ENCODE measurements at places on chromosomes 2 and 18. TPM values are rescaled to one million over a fixed set of nuclear protein-coding genes. Genes with fewer than 3 reads are reported as not detected.
A peak's percentile ranks its signal among the peaks of the same experiment; 100 is the strongest.

GRCh38 chr2:134621939-134622705 lies 96.7 kb downstream of the TMEM163 start:
- H3K4me3 ChIP-seq, result no peak overlapping the region
- no peaks in the 10 kb centered on the region for H3K36me3 ChIP-seq
- DNase-seq, result no peak

DNA sequence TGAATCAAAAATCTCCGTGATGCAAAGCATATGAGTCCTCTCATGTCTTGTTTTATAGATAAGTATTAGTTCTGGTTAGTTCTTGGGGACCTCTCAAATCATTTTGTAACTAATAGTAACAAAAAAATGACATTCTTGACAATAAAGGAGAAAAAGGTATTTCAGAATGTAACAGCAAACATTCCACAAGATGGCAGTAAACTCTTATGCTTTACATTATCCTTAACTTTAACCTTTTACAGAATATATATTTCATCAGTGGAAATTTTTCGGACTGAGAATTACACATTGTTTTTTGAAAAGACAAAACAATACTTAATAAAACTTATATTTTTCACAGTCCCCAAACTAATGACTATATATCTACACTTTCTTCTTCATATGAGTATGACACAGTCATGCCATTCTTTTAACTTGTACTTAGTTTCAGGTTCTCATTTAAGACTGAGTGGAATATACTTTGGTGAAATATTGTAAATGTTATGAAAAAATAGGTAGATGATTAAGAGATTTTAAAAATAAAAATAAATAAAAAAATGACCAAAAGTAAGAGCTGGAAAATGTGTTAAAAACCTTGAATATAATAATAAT lies 142.9 kb upstream of the NXPH2 start:
- no peak overlapping the region for H3K4me3 ChIP-seq
- H3K36me3 ChIP-seq, result no peaks in the 10 kb centered on the region
- no peaks in the 10 kb centered on the region for H3K27me3 ChIP-seq
- H3K27ac ChIP-seq, result no peak overlapping the region

Gene UGT1A8
- 15.9 TPM for total RNA-seq

DNA sequence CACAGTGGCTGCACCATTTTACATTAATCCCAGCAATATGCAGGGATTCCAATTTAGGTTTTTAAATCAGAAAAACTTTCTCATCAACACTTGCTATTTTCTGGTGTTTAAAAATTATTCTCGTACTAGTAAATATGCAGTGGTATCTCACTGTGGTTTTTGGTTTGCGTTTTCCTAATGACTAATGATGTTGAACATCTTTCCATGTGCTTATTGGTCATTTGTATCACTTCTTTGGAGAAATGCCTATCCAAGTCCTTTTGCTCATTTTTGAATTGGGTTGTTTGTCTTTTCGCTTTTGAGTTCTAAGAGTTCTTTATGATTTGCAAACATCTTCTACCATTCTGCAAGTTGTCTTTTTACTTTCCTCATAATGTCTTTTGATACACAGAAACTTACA lies 62.1 kb upstream of the TCF7L1 start:
- no peak overlapping the region for H3K27ac ChIP-seq
- H3K4me1 ChIP-seq, result no peaks in the 10 kb centered on the region
- no peak overlapping the region for H3K4me3 ChIP-seq
- no peak for DNase-seq
- H3K27me3 ChIP-seq, result no peaks in the 10 kb centered on the region

- no peaks in the 10 kb centered on the region for H3K36me3 ChIP-seq
- DNase-seq, result no peak
- no peak overlapping the region for H3K27ac ChIP-seq
- no peaks in the 10 kb centered on the region for H3K27me3 ChIP-seq
- H3K4me1 ChIP-seq, result no peaks in the 10 kb centered on the region
These were observed 58.0 kb upstream of the CABYR start for GRCh38 chr18:24080861-24081260.

Gene IL1R2
- total RNA-seq, result 152 TPM

DNA sequence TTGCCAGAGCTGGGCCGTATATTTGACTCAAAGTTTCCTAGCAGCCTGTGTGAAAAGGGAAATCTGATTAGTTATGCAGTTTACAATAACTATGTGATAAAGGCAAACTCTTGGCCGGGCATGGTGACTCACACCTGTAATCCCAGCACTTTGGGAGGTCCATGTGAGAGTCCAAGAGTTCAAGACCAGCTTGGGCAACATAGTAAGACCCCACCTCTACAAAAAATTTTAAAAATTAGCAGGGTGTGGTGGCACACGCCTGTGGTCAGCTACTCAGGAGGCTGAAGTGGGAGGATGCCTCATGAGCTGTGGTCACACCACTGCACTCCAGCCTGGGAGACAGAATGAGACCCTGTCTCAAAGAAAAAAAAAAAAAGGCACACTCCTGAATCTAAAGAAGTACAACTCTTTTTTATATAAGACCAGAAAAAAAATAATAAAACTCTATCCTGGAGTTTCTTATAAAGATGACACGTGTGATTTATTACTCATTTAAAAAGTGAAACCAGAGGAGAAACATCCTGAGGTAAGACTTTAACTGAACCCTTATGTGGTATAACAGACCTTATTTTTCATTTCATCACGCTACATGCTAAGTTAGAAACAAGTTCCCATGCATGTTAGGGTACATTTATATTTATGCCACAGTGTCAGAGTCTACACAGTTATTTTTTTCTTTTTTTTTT lies 32.6 kb upstream of the KCMF1 start:
- H3K36me3 ChIP-seq, result no peaks in the 10 kb centered on the region
- peak overlapping the region; percentile 90 for H3K27ac ChIP-seq
- no peak overlapping the region for H3K4me3 ChIP-seq

GRCh38 chr2:109422071-109422757 lies 191.6 kb downstream of the SEPTIN10 start:
- DNase-seq, result no peak
- no peaks in the 10 kb centered on the region for H3K27me3 ChIP-seq
- no peaks in the 10 kb centered on the region for H3K36me3 ChIP-seq
- no peaks in the 10 kb centered on the region for H3K4me1 ChIP-seq
- H3K4me3 ChIP-seq, result no peak overlapping the region
- no peak overlapping the region for H3K27ac ChIP-seq

- H3K27ac ChIP-seq, result no peak overlapping the region
- H3K27me3 ChIP-seq, result no peaks in the 10 kb centered on the region
- H3K36me3 ChIP-seq, result no peaks in the 10 kb centered on the region
- peaks cover 33% of the 10 kb centered on the region for H3K4me1 ChIP-seq
- DNase-seq, result no peak
- H3K4me3 ChIP-seq, result no peak overlapping the region
These were observed 70.5 kb downstream of the ZFP36L2 start for GRCh38 chr2:43155851-43156411.

DNA sequence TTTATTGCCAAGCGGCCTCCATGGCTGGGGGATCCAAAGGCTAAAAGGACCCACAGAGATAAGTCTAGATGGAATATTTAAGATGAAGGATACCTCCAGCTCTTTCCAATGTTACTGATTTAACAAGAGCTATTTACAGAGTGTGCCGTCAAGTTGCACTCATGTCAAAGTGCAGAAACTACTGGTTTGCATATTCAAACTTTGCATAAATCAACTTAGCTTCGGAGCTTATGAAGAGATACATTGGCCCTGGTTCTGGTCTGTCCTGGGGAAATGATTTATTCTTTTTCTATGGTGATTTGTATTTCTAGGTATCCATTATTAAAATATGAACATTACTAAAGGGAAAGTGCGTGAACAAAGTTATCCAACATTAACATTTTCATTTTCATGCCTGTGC lies 14.4 kb upstream of the MYO5B start:
- no peak overlapping the region for H3K27ac ChIP-seq
- no peaks in the 10 kb centered on the region for H3K27me3 ChIP-seq
- H3K36me3 ChIP-seq, result no peaks in the 10 kb centered on the region

DNA sequence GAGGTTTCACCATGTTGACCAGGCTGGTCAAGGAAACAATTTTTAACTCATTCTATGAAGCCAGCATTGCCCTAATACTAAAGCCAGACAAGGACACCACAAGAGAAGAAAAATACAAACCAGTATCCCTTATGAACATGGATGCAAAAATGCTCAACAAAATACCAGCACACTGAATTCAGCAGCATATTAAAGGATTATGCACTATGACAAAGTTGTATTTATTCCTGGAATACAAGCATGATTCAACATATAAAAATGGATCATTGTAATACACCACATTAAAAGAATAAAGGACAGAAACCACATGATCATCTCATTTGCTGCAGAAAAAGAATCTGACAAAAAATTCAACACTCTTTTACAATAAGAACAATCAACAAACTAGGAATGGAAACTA lies 138.7 kb downstream of the RAB3GAP1 start:
- DNase-seq, result no peak
- H3K4me1 ChIP-seq, result no peaks in the 10 kb centered on the region

Gene CFAP221
- total RNA-seq, result not detected

DNA sequence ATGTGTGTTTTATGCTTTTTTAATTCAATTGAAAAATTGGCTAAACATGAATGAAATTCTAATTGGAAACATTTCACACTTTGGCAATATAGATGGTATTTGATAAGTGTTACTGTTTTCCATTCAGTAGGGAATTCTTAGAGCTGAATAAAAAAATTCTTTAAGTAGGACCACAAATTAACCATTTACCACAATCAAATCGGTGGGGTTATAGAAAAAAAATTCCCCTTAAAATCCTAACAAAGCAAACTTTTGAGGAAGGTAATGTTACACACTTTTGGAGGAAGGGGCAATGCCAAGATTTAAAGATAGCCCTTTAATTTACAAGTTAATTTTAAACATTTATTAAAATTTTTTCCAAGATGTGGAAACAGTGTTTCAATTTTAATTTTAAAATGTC lies 279.0 kb upstream of the FIGN start:
- H3K4me1 ChIP-seq, result no peaks in the 10 kb centered on the region
- no peaks in the 10 kb centered on the region for H3K36me3 ChIP-seq
- DNase-seq, result no peak
- H3K4me3 ChIP-seq, result no peak overlapping the region
- H3K27me3 ChIP-seq, result no peaks in the 10 kb centered on the region
- no peak overlapping the region for H3K27ac ChIP-seq

- no peak overlapping the region for H3K4me3 ChIP-seq
- H3K36me3 ChIP-seq, result no peaks in the 10 kb centered on the region
- no peaks in the 10 kb centered on the region for H3K27me3 ChIP-seq
- H3K27ac ChIP-seq, result no peak overlapping the region
- peaks cover 4% of the 10 kb centered on the region for H3K4me1 ChIP-seq
- peak; percentile 71 for DNase-seq
These were observed 41.6 kb downstream of the PKDCC start for GRCh38 chr2:42089340-42089925.

DNA sequence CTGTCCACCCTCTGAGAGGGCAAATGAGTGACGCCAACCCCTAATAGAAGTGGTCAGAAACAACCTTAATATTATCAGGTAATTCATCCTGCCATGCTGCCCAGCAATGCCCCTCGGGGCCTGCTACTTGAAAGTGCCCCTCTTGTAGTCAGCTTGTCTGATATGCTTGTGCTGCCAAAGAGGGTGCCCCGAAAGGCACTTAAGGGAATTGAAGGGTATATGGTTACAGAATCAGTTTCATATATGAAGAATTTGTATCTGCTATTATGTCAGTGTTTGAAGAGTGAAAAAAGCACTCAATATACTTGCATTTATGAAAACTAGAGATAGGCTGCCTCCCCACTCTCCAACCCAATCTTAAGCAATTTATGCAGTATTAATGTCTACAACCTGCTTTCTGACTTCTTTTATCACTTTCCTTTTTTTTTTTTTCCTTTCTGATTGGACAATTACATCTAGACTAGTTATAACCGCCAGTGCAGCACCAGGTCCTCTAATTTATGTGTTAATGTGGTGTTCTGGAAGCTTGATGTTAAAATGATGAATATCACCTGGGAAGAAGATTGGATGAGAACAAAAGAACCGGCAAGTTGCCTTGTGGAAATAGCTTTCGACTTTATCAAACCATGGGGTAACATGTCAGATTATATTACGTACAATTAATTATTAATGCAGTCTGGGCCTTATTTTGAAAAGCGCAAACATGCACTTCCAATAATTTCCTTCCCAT lies 646.9 kb upstream of the ACVR2A start:
- H3K4me1 ChIP-seq, result no peaks in the 10 kb centered on the region
- no peaks in the 10 kb centered on the region for H3K27me3 ChIP-seq
- H3K36me3 ChIP-seq, result no peaks in the 10 kb centered on the region
- DNase-seq, result no peak
- no peak overlapping the region for H3K27ac ChIP-seq

Gene FOXI3
- not detected for total RNA-seq

DNA sequence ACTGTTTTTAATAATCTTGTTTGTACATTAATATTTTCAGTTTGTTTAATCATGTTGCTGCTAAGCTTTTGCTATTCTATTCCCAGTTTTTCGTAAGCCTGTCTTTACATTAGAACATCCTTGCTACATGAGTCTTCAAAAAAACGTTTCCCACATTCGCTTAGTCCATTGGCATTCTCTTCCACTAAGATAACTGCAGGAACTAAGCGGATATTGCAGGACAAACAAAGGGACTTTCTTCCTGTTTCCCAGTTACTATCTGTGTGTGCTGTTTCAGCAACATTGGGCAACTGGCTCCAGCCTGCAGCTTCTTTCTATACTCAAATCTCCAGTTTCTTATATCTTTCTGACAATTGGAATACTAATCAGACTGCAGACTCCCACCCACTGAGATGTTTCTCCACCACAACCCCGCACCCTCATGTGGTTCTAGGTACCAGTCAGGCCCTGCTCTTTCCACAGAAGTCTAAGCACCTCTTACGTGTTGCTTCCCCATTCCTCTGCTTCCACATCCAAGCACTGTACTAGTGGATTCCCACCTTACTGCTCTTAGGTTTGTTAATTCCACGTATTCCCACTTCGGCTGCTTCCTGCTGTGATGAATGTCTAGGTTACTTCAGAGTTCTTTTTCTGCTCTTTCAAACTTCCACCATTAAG lies 420.3 kb downstream of the LRRTM4 start:
- no peak overlapping the region for H3K4me3 ChIP-seq
- H3K27ac ChIP-seq, result no peak overlapping the region
- H3K27me3 ChIP-seq, result no peaks in the 10 kb centered on the region
- no peaks in the 10 kb centered on the region for H3K36me3 ChIP-seq
- no peaks in the 10 kb centered on the region for H3K4me1 ChIP-seq

DNA sequence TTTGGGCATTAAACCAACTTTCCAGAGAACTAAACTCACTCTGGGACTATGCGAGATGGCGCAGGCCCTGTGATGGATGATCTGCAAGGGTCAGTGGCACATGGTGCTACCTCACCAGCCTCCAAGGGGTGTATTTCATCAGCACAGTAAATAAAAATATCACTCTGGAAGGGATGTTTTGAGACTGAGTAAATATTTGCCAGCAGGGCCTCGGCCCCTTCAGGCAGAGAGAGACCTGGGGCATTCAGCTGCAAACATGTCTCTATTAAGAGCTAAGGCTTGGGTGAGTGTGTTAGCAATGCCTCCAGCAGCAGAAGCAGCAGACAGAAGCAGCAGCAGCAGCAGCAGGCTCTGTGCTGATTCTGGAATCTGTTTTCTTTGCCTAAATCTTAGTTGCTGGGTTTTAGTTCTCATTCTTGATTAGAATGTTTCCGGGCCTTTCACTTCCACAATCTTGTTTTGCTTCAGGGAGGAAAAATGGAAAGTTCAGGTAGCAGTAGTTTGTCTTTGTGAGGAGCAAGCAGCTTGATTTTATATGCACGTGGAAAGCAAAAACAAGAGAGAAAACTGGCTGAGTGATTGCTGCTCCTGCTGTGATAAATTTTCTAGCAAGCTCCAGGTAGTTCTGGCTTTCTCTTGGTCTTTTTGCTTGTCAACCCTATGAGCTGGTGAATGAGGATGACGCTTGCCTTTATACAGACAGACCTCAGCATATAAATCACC lies 18.6 kb downstream of the ADCYAP1 start:
- no peaks in the 10 kb centered on the region for H3K4me1 ChIP-seq
- H3K36me3 ChIP-seq, result no peaks in the 10 kb centered on the region
- H3K4me3 ChIP-seq, result no peak overlapping the region
- no peak overlapping the region for H3K27ac ChIP-seq
- no peaks in the 10 kb centered on the region for H3K27me3 ChIP-seq
